ENCODE measurements at places on chromosomes 7 and 10.

GRCh38 chr10:93722550-93722949 is 20.2 kb upstream of the FRA10AC1 start:
- DNase-seq = no peak

DNA sequence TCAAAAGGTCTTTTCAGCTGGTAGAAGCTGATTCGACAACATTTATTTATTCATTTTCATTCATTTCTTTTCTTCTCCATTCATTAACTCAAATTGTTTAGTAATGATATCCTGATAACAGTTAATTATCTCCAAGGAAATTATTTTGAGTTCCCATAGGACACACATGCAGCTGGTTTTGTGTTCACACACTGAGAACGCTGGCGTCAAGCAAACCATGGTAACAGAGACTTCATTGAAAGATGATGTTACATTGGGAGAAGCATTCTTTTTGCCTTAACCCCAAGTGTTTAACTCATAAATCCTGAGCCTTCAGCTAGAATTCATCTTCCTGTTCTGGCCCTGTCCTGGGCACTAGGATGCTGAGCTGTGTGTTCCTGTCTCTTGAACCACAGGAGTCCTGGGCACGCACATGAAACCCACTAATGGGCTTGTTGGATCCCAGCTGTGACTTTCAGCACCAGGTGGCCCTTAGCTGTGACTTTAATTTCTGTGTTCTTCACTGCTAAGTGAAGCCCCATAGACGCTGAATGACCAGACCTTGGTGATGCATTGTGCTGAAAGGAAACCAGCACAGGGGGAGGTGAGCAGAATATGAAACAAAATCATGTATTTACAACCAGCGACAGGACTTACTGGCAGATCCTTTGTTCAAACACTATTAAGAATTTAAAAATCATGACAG is 121.5 kb upstream of the PRSS58 start:
- DNase-seq = no peak

DNA sequence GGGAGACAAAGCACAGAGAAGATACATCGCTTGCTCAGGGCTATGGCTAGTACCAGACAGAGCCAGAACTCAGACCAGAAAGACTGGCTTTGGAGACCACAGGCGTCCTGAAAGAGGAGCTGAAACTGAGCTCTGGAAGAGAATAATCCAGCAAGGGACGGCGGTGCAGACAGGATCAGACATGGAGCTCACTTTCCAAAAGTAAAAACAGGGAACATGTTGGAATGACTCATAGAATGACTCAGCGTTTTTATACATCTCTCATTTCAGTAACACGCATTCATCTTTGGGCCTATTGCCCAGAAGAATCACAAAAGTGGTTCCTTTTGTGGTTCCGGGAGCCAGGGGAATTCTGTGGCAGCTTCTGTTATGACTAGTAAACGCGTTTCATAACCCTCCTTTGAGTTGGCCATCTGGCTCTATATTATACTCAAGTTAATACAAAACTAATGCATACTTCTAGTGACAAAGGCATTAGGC is 37.2 kb downstream of the PLEKHS1 start:
- no peak for DNase-seq

DNA sequence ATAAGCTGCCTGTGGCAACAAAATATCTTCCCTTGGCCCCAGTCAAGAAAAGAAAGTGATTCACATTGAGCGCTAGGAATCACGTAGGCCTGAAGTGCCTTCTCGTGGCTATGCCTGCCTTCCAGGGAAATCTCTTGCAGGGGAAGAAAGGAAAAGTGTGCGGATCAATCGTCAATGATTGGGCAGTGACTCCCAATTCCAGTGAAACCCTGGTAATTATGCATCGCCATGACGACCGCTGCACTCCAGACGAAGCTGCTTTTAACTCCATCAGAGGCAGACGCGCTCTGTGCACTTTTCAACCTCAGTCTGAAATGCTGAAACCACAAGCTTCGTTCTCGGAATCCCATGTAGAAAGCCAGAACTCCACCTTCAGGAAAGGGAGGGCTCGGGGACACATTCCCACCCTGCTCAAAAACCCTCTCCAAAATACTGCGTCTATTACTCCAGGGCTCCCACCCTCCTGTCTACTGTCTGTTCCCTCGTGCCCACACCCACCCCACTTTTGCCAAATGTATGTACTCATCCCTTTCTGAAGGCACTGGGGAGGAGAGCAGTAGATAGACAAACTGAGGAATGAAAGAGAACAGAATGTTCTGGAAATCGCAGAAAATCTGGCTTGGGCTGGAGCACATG is 24.2 kb upstream of the PRKAG2 start:
- DNase-seq = no peak

GRCh38 chr10:104350127-104350635 is 3.5 kb upstream of the CFAP58 start:
- DNase-seq = no peak

DNA sequence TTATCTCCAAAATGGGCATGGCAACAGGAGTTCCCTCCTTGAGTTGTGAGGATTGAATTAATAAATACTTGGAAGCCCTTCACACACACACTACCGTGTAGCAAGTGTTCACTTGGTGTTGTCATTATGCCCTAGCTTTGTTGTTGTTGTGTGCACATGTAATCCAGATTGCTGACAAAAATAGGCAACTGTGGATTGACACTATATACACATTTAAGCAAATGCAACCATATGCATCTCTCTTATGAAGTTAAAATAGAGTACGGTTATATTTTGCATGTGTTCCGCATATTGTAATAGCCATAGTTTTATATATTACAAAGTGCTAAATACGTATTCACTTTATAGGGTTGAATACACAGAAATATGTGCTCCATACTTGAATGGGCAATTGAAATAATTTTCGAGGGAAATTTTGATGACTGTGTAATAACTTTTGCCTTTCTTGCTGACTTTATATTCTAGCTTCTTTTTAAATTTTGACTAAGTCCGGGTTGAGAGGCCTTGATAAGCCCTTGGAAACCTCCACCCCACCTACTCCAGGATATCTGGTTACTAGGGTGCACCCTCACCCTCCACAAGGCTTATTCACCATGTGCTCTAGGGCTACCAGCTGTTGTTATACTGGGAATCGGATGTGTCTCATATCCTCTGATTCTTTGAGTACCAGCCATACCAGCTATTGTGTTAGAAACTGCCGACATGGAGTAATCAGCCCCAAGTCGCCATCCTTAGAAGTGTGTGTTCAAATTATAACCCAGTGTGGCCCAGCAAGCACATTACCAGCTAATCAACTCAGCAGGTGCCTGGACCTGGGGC is 265.0 kb downstream of the CAMK1D start:
- no peak for DNase-seq

DNA sequence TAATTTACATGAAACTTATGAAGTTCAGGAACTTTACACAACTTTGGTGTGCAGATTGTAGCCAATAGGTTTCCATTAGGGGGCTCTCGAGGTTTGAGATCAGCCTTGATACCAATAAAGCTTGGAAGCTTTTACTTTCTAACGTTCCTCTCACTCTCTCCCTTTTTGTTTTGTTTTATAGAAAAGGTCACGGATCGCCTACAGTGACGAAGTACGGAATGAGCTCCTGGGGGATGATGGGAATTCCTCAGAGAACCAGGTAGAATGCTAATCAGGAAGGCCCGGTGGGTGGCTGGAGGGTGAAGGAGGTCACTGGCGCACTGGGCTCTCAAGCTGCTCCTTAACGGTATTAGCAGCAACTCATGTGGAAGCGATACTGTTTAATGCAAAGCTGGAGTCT is 79.9 kb downstream of the VTI1A start:
- DNase-seq = no peak

DNA sequence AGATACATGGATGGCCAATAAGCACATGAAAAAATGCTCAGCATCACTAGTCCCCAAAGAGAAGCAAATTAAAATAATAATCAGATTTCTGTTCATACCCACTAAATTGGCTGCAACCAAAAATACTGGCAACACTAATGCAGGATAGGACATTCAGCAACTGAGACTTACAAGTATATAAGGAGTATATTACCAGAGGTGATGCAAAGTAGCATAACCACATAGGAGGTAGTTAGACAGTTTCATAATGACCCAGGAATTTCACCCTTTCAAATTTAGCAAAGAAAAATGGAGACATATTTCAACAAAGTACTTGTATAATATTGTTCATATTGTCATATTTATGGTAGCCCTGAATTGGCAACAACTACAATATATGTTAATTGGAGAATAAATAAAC is 727.8 kb downstream of the GRID1 start:
- no peak for DNase-seq

DNA sequence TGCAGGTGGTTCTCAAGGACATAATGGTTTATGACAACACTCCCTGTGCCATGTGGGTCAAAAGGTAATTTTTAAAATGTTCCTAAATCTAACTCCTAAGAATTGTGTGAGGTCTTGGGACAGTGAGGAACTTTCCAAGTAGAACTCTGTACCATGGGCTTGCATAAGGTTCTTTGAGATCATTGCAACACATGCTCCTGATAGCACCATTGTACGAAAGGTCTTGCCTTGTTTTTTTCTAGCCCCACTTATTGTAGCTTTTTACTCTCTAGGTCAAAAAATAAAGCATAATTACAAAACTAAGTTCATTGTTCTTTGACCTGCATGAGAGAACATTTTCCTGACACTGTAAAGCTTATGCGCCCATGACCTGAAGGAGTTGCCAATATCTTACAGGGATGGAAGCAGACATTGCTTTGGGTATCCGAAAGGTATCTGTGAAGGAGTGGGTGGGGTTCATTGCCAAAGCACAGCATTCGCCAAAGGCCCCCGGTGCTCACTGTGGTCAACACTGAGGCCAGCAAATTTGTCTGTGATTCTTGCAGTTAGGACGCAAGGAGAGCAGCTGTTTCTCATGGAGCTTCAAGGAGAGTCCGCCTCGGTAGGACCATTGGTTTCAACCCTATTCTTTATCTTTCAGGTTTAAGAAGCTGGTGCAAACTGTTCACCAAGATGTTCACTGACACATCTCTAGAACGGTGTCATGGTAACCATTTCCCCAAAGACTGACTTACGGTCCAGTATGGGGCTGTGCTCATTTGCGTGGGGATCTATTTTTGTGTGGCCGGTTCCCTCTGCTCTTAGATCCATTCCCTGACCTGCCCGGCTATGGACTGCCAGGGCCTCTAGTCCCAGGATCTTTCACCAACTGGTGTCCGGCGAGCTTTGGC is 7.6 kb upstream of the PRKAG2 start:
- DNase-seq = no peak

GRCh38 chr10:70534281-70534680 is 55.7 kb downstream of the PALD1 start:
- DNase-seq = no peak

DNA sequence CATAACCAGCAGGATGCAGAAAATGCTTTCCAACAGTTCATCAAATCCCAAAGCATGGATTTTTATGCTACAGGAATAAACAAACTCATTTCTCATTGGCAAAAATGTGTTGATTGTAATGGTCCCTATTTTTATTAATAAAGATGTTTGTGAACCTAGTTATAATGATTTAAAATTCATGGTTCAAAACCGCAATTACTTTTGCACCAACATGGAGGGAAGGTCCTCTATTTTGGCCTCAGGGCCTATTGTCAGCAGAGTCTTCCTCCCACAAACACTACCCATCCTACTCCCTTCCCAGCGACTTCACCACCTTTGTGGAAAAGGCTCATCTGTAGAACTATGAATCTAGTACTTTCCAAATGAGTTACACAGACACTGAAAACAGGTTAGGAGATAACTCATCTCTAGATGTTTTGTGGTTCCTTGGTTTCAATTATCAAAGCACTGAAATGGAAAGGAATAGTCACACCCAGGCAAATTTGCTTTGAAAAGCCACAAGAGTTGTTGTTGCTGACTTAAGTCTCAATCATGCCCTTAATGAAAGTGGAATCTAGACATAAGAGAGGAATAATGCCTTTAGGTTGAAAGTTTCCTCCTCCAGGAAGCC is 59.4 kb upstream of the FRMD4A start:
- no peak for DNase-seq

DNA sequence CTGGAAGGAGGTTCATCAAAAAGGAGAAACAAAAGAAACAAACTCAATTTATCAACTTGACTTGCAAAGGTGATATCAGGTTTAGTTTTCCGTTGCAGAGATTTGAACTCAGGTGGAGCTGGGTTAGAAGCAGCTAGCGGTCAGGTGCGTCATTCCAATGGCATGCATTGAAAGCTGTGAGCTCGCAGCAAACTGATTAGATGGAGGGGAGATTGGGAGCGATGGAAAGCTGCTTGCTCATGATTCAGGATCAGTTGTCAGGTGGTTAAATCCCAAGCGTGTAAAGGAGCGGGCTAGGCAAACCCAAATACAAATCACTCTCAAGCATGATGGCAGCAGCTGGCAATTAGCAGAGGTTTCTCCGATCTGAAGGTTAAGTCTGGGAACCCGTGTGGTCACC is 49.3 kb upstream of the AFAP1L2 start:
- DNase-seq = no peak

- DNase-seq = no peak
These were observed 15.7 kb downstream of the DNAJB6 start for GRCh38 chr7:157352516-157352915.

- DNase-seq = no peak
These were observed 1298.4 kb upstream of the CELF2 start for GRCh38 chr10:9719246-9719645.

GRCh38 chr7:22979861-22980260 is 34.1 kb downstream of the HYCC1 start:
- no peak for DNase-seq

DNA sequence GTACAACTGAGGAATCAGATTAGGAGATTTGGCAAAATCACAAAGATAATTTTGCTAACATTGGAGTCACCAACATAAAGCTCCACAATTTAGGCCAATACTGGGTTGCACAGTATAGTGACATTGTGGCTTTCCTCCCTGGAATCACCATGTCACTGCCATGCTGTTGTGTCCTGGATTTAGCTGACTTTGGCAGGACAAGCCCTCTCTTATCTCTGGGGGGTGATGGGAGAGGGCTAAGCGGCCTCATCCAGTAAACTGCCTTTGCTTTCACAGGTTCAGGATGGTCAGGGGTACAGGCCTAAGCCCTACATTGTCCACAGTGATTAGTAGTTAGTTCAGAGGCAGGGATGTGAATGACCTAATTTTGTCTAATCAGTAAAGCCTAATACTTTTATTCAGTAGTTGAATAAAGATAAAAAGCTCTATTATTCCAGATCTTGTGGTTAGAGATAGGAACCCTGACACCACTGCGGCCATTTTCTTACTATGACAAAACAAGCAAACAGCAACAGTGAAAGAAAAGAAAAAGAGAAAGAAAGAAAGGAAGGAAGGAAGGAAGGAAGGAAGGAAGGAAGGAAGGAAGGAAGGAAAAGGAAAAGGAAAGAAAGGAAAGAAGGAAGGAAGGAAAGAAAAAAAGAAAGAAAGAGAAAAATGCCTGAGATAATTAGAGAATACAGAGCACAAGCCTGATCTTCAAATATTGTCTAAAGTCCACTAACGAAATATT is 140.1 kb downstream of the ETV1 start:
- no peak for DNase-seq

GRCh38 chr10:14003517-14004184 is 327.1 kb downstream of the FRMD4A start:
- no peak for DNase-seq

DNA sequence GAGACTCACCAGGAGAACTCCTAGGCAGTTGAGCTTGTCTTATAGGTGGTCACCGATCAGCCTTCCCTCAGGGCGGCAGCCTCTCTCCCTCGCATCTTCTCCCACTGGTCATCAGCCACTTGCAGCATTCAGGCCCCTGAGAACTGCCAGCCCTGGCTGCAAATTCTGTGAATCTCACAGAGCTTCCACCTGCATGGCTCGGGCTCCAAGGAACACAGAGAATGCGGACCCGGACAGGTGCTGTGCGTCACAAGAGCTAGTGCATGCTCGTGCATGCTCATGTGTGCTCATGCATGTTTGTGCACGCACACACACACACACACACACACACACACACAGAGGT is 176.9 kb downstream of the ARHGAP12 start:
- DNase-seq = no peak

GRCh38 chr10:88069338-88069737 is 205.9 kb downstream of the PTEN start:
- DNase-seq = no peak

All from stimulated activated CD4-positive, alpha-beta T cell treated with anti-CD3 and anti-CD28 coated beads, TNF-alpha, amount 100 ng/mL, for 1 hour (primary cell).